Stimulated activated naive CD4-positive, alpha-beta T cell (primary cell): ENCODE measurements at places on chromosomes 11 and 22.

GRCh38 chr22:47627556-47628253, 865.3 kb downstream of the TBC1D22A start:
- no peak for DNase-seq

- DNase-seq, result peak; percentile 90
These were observed at the start of gene TRIM68 for GRCh38 chr11:4607781-4608666. TRIM68 (minus strand) TSS chr11:4608231; CDS start chr11:4605504, 2,727 bp downstream.

DNA sequence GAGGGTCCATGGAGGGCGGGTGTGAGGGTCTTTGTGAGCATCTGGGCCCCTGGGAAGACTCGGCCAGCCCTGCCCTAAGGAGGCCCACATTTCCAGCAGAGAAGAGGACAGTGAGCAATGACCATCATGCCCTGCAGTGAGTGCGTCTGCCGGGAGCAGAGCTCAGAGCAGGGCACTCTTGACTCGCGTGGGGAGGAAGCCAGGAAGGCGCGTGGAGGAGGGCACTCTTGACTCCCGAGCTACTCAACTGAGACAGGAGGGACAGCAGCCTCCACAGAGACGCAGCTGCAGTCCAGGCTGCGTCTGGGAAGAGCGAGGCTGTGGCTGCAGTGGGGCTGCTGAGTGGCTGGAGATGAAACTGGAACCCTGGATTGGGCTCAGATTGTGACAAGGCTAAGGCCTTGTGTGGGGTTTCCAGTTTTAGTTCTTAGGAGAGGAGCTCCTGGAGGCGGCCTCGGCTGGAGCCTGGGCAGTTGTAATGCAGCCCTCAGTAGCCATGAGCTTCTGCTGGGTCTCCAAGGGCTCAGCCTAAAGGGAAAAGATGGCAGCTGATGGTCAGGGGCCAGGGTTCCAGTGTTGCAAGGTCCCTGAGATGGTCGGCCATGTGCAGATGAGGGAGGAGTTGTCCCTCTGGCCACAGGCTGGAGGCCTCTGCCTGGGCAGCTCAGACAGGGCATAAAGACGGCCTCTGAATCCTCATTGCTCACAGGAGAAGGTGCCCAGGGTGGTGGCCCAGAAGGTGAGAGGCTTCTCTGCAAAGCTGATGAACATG, 264.7 kb upstream of the B3GAT1 start:
- no peak for DNase-seq

DNA sequence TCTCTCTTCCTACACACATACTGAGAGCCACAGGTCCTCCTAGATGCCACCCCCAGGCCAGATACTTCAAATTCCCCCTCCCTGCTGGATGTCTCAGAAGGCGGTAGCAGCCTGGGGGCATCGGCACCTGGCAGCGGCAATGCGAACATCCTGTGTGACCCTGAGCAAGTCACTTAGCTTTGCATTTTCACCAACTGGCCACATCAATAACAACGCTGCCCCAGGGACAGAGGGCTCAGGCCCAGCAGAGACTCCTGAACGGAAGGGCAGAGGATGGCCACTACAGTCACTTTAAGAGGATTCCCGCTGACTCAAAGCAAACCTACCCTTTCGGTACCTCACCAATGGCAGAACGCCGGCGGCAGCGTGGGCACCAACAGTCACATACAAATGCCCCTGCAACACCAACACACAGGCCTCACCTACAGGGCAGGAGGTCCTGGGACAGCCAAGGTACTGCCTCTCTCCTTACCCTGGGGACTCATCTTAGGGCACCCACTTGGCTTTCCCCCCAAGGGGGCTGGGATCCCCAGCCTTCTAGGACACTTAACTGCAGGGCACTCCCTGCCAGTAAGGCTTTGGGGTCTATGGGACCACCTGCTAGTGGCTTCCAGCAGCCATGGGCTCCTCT, 1.6 kb downstream of the LMO1 start:
- DNase-seq, result no peak

GRCh38 chr11:75565221-75565814, 3.3 kb downstream of the SERPINH1 start:
- DNase-seq, result no peak
